CD4-positive, alpha-beta T cell treated with Interleukin-17A for 1 hour (primary cell): ENCODE measurements at places on chromosomes 7 and 10.

DNA sequence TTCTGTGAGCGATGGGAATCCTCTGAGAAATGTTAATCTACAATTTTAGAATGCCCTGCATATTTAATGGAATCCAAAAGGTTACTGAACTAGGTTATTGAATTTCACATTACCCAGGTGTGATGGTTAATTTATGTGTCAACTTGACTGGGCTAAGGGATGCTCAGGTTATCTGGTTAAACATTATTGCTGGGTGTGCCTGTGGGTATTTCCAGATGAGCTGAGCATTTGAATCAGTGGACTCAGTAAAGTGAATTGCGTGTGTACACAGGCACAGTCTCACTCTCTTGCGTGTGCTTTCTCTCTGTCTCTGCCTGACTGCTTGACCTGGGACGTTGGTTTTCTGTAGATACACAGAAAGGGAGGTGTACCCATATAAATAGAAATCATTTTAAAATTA is 21.7 kb downstream of the RNF32 start:
- no peak for DNase-seq

DNA sequence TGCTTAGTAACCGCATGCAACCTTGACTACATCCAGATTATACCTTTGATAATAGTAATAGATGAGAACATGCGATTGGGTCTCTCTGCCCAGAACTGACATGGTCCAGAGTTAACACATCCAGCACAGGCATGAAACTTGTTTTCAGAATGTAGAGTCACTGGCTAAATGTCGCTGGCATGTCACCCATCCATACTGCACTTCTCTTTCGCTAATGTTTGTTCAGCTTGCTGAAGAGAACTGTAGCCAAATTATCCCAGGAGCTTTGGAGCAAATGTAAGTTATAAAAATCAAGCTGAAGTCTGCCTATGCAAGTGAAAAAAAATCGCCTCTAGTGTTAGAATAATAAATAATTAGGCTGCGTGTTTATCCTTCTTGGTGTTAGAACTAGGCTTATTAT is 98.2 kb downstream of the PRTFDC1 start:
- no peak for DNase-seq

GRCh38 chr7:39588416-39588815 is 22.2 kb downstream of the YAE1 start:
- no peak for DNase-seq

DNA sequence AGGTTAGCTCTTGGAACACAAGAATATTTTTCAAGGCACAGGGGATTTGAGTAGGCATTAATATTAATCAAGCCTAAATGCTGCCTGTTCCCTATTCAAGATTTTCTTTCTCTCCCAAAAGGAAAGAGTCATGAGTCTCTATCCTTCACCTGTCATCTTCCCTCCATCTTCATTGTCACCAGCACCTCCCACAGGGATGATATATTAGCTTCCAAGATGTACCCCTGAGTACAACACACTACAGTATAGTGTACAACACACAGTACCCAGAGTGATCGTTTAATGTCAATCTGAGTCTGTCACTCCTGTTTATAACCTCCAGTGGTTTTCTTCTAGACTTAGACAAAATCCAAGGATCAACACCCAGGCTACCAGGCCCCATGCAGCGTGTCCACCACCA is 50.1 kb downstream of the FAM13C start:
- DNase-seq, result no peak

DNA sequence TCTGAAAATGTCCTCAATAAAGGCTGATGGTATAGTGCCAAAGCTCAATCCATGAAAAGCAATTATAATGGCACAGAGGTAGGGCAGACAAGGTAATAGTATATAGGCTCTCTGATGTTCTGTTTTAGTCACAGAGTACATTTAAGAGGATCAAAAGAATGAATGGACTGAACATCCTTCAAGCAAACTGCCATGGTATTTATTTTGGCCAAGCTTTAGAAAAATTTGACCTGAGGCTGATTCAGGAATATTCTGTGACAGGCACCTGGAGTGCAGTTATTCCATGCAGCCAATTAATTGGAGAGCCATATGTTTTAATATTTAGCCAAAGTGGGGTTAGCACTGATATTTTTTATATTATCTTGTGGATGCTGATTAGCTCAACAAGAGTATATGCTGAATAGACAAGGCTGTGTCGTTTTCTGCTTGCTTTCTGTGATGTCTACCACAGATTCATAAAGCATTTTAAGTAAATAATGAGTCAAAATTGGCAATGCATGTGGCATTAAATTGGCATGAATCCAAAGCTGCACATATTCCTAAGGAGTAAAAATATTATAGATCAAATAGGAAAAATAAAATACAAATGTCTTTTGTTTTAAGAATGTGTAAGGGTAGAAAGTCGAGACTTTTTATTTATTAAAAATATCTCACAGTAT is 177.4 kb downstream of the PCLO start:
- no peak for DNase-seq

GRCh38 chr10:74227697-74228424 is 76.8 kb downstream of the ADK start:
- peak; percentile 61 for DNase-seq

GRCh38 chr7:4682621-4683042 is 537 bp downstream of the FOXK1 start:
- DNase-seq, result peak; percentile 36

- DNase-seq, result no peak
These were observed 379.8 kb downstream of the BBS9 start for GRCh38 chr7:33509206-33509605.

DNA sequence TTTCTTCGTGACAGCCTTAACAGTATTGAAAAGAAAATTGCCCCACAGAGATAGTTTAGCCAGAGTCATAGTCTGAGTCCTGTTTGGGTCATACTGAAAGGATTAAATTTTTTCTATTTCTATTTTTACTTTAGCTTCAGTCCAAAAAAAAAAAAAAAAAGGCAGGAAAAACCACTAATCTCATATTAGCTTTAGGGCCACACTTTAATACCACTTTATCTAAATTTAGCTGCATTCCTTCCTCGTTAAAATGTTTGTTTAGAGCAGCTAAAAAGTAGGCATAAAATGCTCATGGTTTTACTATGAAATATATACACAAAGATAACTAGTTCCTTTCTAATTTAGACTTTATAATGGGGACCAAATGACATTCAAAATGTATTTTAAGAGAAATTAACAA is 216.5 kb upstream of the TMEM196 start:
- DNase-seq, result no peak

DNA sequence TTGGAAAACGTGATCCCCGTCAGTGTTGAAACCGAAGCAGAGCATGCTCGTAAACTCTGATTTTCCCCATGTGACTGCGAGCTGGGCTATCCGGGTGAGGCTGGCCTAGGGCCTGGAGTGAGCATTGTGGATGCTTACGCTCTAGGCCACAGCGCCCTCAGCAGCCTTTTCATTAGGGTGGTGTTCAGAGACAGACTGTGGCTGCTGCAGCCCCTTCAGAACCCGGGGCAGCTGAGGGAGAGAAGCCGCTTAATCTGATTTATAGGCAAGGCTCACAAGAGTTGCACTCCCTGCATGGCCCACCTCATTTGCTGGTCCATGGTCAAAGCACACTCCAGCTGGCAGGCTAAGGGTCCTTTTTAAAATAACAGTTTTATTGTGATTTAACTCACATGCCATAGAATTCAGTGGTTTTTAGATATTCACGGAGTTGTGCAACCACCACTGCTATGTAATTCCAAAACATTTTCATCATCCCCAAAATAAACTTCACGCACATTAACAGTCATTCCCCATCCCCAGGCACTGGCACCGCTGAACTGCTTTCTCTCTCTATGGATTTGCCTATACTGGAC is 72.5 kb downstream of the SYPL1 start:
- DNase-seq, result no peak

GRCh38 chr7:66899552-66900280 is 21.3 kb upstream of the TMEM248 start:
- DNase-seq, result no peak

GRCh38 chr10:113381416-113381815 is 171.4 kb upstream of the HABP2 start:
- no peak for DNase-seq

DNA sequence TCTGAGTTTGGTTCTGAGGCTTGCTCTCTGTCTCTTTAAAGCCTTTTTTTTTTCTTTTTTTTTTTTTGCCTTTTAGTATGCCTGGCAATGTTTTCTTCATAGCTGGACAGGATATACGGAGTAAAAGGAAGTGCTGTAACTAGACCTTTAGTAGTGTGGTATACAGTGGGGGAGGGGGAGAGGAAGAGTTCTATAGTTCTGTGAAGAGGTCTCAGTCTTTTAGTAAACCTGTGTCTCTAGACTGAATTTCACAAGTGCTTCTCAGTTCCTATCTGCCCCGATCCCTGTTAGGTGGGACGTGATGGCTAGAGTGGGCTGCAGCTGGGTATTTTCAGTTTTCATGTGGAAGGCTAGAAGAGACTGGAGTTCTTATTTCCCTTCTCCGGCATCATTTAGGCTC is 3.1 kb upstream of the ABCC2 start:
- no peak for DNase-seq

- DNase-seq, result no peak
These were observed 145.5 kb downstream of the TCF7L2 start for GRCh38 chr10:113095419-113096127.

DNA sequence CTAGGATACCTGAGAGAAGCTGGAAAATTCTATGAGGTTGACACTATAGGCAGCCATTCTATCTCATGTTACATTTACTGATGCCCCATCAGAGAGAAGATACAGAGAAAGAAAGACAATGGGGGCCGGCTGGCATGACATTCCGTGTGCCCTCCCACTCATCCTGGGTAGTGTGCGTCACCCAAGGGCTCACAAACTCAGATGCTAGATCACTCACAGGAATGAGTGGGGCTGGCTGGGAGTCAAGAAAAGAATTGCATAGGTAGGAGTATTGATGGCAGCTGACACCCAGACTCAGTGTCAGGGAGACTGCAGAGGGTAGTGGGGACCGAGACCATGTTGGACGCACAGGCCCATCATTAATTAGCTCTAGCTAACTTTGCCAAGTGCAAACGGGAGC is 1113.5 kb upstream of the AUTS2 start:
- no peak for DNase-seq

DNA sequence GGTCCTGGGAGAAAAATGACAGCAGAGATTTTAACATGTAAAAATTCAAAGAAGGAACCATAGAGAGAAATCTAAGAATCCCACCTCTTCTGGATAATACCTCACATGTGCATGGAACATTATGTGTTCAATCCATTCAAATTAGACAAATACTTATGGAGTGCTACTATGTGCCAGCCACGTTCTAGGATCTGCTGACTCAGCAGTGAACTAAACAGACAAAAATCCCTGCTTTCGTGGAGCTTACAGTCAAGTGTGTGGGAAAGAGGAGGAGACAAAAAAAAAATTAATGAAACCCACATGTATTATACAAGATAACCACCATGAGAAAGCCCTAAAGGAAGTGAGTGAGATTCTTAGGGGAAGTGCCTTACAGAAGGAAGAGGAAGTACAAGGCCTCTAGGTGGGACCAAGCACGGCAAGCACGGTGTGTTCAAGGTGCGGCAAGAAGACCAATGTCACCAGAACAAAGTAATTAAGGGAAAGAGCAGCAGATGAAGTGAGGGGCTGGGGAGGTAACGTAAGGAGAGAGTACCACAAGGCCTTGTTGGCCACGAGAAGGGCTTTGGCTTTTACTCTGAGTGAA is 71.0 kb downstream of the SLC25A13 start:
- DNase-seq, result no peak

GRCh38 chr10:79983286-79983909 is 34.5 kb upstream of the SFTPD start:
- no peak for DNase-seq

GRCh38 chr7:54725255-54725654 is 33.8 kb downstream of the SEC61G start:
- DNase-seq, result no peak

- no peak for DNase-seq
These were observed 26.7 kb downstream of the TRIM8 start for GRCh38 chr10:102670871-102671434.

DNA sequence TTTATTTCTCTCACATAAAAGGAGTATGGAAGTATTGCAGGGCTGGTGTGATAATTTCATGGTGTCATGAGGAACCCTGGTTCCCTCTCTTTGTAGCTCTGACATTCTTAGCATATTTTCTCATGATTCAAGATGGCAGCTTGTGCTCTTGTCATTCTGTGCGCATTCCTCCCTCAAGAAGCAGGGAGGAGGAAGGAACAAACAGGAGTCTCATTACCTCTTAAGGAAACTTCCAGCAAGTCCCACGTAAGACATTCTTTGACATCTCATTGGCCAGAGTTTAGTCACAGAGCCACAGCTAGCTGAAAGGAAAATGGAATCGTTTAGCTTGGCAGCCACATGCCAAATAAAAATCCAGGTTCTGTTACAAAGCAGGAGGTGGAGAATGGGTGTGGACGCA is 546.8 kb downstream of the LRMDA start:
- no peak for DNase-seq

GRCh38 chr10:53619671-53620070 is 847.1 kb upstream of the MBL2 start:
- no peak for DNase-seq

GRCh38 chr7:150732786-150733481 is 4.3 kb upstream of the GIMAP5 start:
- peak; percentile 46 for DNase-seq

DNA sequence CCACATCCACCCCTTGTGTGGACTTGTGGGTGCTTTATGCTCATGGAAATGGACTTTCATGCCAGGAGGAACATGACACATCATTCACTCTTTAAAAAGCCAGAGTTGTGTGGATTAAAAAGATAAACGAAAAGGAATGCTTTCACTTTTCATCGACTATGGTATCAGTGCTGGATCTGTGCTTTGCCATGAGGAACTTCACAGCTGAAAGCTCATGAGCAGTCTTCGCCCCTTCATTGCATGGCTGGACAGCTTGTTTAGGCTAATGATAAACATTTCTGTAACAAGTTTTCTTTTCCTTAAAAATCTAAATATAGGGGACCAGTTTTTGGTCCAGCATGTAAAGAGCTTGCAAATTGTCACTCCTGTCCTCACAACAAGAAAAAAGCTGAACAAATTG is 173.6 kb upstream of the NPS start:
- DNase-seq, result no peak

- DNase-seq, result no peak
These were observed 6.4 kb upstream of the SOSTDC1 start for GRCh38 chr7:16471933-16472332.

DNA sequence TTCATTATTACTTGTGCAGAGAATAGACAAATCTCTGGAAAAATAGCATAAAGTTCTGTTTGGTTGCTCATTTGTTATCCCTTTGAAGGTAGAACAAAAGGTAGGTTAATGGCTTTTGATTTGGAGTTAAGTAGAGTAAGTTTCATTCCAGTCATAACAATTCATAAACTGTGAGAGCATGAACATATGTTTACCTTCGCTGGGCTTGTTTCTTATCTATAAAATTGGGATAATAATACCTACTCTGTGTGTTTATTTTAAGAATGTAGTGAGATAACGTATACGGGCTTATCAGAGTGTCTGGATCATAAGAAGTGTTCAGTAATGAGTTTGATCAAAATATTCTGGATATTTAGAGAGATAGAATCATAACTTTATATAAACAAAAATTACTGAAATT is 155.4 kb downstream of the SEMA3D start:
- no peak for DNase-seq
